ENCODE measurements at places on chromosomes 7 and 10.
A peak's percentile ranks its signal among the peaks of the same experiment; 100 is the strongest.

DNA sequence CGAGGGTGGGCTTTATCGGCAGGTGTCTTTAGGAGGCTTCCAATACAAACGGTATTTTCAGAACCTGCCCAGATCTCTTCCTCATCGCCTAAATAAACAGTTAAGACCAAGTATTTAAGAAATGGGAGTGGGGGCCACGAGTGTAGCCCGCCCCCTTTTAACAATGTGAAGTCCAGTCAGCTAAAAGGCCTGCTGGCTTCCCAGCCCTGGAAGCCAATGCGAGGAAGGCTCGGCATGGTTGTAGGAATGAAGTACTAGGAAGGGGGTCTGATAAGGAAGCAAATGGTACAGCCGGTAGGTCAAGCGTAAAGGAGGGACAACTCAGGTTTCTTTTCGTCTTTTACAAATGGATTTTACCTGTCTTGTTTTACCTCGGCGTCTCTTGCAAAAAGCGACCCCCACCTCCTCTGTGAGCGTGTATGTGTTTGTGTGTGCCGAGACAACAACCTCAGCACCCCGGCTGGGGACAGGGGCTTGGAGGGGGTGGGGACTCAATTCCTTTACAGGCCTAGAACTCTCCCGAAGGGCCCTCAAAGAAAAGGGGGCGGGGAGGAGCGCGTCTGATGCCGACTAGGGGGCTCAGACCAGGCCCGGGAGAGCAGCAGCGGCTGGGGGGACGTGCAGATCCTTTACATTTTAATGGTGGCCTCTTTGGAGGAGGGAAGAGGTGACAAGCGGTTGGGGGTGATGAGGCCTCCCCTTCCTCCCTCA lies 147.6 kb downstream of the GPR85 start:
- peak; percentile 21 for DNase-seq

DNA sequence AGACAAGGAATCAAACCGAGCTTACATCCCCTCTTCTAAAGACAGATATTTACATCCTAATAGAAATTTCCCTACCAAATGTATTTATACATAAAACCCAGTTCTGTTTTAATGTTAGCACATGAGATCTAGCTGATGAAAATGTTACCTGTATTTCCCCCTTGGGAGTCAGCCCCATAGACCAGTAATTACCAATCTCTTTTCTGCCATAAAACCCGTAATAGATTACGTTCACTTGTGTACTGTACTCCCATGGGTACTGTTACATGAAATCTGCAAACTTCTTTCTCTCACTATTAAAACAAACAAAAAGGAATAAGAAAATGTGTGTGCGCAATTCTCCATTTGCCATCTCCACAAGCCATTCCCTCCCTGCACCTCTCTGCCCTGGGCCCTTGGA lies 450.9 kb downstream of the CALN1 start:
- no peak for DNase-seq

DNA sequence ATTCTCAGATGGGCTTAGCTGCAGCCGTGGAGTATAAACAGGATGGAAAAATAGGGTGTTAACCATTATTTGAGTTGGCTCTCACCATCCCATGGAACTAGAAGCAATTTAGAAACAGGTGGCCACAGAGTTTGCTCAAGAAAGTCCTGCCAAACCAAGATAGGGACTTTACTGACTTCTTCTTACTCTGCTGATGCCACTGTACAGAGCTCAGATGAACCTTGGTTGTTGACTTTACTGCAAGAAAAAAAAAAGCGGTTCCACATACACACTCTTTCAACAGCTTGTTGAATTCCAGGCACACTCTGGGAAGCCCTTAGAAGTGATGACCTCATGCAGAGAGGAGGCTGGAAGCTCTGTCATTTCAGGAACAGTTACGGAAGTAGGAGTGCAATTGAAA lies 753.4 kb downstream of the NRG3 start:
- no peak for DNase-seq

GRCh38 chr7:105776068-105776790 lies 100.2 kb downstream of the ATXN7L1 start:
- no peak for DNase-seq

GRCh38 chr10:70602665-70603448 lies at the start of gene PRF1:
PRF1 (minus strand) TSS chr10:70602741; CDS start chr10:70600902, 1,839 bp downstream.
- DNase-seq: no peak

- DNase-seq: no peak
Observed at GRCh38 chr7:158789842-158790241, 39.5 kb downstream of the ESYT2 start.

DNA sequence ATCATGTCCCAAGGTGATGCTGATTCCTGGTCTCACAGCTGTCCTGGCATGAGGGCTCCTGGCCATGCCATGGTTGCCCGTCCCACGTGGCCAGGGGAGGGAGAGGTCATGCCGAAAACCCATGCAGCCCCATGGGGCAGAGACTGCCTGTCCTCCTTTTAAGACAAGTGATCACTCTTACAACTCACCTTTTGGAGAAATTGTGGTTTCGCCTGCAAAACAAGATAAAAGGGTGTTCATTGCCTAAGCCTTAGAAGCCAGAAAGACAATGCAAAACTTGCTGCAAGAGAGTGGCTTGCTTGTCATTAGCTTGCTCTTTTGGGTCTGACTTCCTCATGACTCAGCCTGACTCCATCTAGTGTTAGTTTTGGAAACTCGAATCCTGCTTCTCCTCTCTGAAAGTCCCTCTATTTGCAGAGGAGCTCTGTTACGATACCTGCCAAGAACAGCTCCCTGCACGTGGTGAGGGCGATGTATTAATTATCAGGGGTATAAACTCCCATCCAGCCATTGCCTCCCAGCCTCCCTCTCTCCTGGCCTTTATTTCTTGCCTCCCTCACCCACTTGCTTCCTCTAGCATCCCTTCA lies 26.7 kb downstream of the TMEM273 start:
- DNase-seq: no peak

All from cortex of kidney (tissue), 1 donor.